ENCODE measurements at places on chromosomes 12 and 14. TPM values are rescaled to one million over a fixed set of nuclear protein-coding genes. Genes with fewer than 3 reads are reported as not detected.

Gene KCNJ8
- 0.20 TPM for total RNA-seq

Gene INHBE
- total RNA-seq = 17.0 TPM

Gene TRPV4
- 2.9 TPM for total RNA-seq

Gene GLS2
- not detected for total RNA-seq

Gene NANOG
- total RNA-seq = not detected

Gene MIP
- not detected for total RNA-seq

Gene RND1
- total RNA-seq = 0.43 TPM

Gene CD163
- total RNA-seq = not detected

Gene PRB2
- not detected for total RNA-seq

Gene GPR137C
- total RNA-seq = 2.7 TPM

Gene LRRC23
- total RNA-seq = 3.6 TPM

Gene GPX2
- total RNA-seq = not detected

Gene SMCO2
- total RNA-seq = not detected

Gene KLHDC1
- 0.32 TPM for total RNA-seq

Gene C1R
- total RNA-seq = 1.5 TPM

Gene SENP1
- total RNA-seq = 53.6 TPM

Gene TIGAR
- total RNA-seq = 18.7 TPM

Gene RDH16
- 0.06 TPM for total RNA-seq

Gene TAS2R9
- total RNA-seq = 0.16 TPM
